ENCODE measurements at places on chromosomes 13 and 19. TPM values are rescaled to one million over a fixed set of nuclear protein-coding genes. Genes with fewer than 3 reads are reported as not detected.

Gene KLK11
- total RNA-seq, result not detected

Gene C5AR1
- 1.7 TPM for total RNA-seq

Gene FREM2
- not detected for total RNA-seq

Gene CRX
- total RNA-seq, result not detected

Gene SIGLEC5
- total RNA-seq, result not detected

Gene MBD3L3
- not detected for total RNA-seq

Gene PPP1R13L
- 26.9 TPM for total RNA-seq

Gene EEF1AKMT1
- 4.4 TPM for total RNA-seq

Data from A549 treated with CpdA at 1 μM for 4 hours (cell line).